Left ventricle myocardium inferior (tissue), 1 donor: ENCODE measurements at places on chromosomes 12 and 14. TPM values are rescaled to one million over a fixed set of nuclear protein-coding genes. Genes with fewer than 3 reads are reported as not detected.

Gene CPNE6
- total RNA-seq, result not detected

Gene ZDHHC22
- not detected for total RNA-seq

Gene SINHCAF
- 6.6 TPM for total RNA-seq

Gene BMP4
- total RNA-seq, result 9.8 TPM

Gene SCN8A
- total RNA-seq, result 0.41 TPM
